Caudate nucleus (tissue), 63 donors: ENCODE measurements at places on chromosomes 3 and 15.

- DNase-seq, result no peak
Observed at GRCh38 chr3:43810797-43811196, 120.1 kb downstream of the ABHD5 start.

DNA sequence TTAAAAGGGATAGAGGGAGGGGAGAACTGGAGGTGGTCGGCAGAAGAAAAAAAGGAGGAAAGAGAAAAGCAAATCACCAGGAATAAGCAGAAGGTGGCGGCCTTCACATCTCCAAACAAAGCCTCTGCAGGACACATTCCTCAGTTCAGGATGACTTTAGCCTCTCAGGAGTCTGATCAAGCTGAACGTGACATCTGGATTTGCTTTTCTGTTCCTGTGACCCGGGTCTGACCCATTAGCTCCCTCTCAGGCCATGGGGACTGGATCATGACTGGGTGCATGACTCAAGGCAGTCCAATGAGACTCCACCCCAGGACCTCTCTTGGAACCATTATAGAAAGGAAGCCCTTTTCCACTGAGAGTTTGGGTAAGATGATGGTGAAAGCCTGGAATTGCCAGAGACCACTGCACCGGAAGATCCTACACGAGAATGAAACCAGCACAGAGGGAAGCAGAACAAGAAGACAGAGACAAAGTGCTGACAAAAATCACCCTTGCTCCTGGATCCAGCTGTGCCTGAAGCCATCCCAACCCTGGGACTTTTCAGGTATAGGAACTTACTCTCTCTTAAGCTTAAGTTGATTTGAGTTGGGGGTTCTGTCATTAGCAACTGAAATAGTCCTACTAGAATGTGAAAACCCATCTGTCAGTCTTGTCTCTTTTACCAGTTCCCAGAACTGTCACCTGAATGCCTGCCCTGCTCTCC, 45.4 kb upstream of the RAD18 start:
- DNase-seq, result no peak

DNA sequence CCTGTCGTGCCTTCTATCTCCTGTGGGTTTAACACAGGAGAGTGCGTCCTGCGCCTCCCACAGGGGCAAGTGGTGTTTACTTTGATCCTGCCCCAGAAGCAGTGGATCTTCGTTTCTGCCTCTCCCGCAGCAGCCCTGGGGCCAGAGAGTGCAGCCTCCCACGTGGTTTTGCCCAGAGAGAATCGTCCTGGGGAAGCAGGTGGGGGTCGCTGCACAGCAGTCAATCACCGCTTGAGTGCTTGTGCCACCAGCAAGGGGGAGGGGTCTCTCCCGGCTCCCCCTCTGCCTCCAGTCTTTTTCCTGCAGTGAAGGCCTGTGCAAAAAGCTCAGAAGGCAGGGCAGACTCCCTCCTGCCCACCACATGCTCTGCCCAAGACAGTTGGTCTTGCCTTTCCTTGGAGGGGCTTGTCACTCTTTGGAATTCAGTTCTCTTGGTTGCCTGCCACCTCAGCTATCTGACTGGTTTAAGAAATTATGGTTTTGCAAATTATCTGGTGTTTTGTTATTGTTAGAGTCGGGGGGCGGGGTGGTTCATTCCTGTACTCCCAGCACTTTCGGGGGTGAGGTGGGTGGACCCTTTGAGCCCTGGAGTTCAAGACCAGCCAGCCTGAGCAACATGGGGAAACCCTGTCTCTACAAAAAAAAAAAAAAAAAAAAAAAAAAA, 26.9 kb downstream of the STOML1 start:
- DNase-seq, result no peak

- DNase-seq, result no peak
Observed at GRCh38 chr3:167919590-167919989, 176.1 kb downstream of the GOLIM4 start.

GRCh38 chr3:170259907-170260306, 37.7 kb downstream of the PRKCI start:
- DNase-seq, result no peak

- no peak for DNase-seq
Observed at GRCh38 chr3:40152482-40153133, 156.9 kb upstream of the EIF1B start.

GRCh38 chr15:76674883-76675282, 230.3 kb downstream of the SCAPER start:
- DNase-seq, result no peak

DNA sequence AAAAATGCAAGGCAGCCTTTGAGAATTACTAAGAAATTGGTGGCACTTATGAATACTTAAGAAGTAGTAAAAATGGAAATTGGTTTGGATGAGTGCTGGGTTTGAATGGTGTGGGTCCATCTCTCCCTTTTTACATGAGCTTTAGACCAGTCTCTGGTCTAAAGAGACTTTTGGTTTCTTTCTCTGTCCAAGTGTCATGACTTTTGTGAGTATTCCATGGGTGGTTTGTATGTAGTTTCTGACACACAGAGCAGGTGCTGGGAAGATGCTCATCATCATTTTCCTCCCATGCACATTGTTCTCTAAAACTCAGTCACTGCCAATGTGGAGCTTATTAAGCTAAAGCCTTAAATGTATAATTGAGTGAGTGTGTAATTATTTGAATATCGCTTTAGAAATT, 63.5 kb downstream of the KAT2B start:
- DNase-seq, result no peak
